Right lobe of liver (tissue), 6 donors: ENCODE measurements at places on chromosomes 11 and 22. TPM values are rescaled to one million over a fixed set of nuclear protein-coding genes. Genes with fewer than 3 reads are reported as not detected.

GRCh38 chr11:116742104-116742503, 30.7 kb downstream of the BUD13 start:
- H3K36me3 ChIP-seq = peaks cover 4% of the 10 kb centered on the region
- no peaks in the 10 kb centered on the region for H3K4me1 ChIP-seq
- H3K27me3 ChIP-seq = no peaks in the 10 kb centered on the region

- H3K36me3 ChIP-seq = no peaks in the 10 kb centered on the region
- H3K27me3 ChIP-seq = peaks cover 15% of the 10 kb centered on the region
- peak; percentile 28 for DNase-seq
- H3K27ac ChIP-seq = no peak overlapping the region
Measured at GRCh38 chr22:43860831-43861230, 1.5 kb downstream of the SULT4A1 start.

DNA sequence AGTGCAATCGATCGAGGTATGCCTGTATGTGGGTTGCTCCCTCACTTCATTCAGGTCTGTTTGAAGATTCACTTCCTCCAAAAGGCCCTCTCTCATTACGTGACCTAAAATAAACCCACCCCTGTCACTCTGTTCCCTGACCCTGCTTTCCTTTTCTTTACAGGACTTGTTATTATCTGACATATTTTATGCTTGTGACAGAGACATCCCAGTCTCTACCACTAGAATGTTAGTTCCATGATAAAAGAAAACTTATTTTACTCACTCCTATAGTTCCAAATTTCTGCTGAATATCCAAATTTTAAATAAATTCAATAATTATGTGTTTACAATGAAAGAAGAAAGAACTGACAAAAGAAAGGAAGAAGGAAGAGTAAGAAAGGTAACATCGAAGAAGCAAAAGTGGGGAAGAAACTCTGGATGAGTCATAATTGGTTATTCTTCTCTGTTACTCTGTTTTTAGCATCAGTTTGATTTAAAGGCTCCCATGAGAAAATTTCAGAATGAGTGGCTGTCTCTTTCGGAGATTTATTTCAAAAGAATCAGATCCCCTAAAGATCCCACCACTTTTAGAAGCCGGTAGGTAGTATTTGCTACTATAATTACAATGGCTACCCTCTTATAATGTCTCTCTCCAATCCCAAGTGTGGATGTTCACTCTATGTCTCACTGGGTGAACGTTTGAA, 33.5 kb downstream of the ENTHD1 start:
- H3K36me3 ChIP-seq = no peaks in the 10 kb centered on the region
- H3K4me3 ChIP-seq = no peak overlapping the region
- no peak for DNase-seq
- H3K4me1 ChIP-seq = no peaks in the 10 kb centered on the region

GRCh38 chr11:17542249-17542648, 2.0 kb downstream of the USH1C start:
- no peaks in the 10 kb centered on the region for H3K4me1 ChIP-seq
- no peaks in the 10 kb centered on the region for H3K27me3 ChIP-seq
- no peaks in the 10 kb centered on the region for H3K36me3 ChIP-seq
- no peak overlapping the region for H3K27ac ChIP-seq
- H3K4me3 ChIP-seq = no peak overlapping the region

- no peaks in the 10 kb centered on the region for H3K4me1 ChIP-seq
- H3K27ac ChIP-seq = no peak overlapping the region
- no peak for DNase-seq
- no peaks in the 10 kb centered on the region for H3K27me3 ChIP-seq
- H3K36me3 ChIP-seq = no peaks in the 10 kb centered on the region
Measured at GRCh38 chr11:41346042-41346441, 113.4 kb downstream of the LRRC4C start.

- H3K27ac ChIP-seq = no peak overlapping the region
- H3K4me1 ChIP-seq = no peaks in the 10 kb centered on the region
- H3K36me3 ChIP-seq = no peaks in the 10 kb centered on the region
- no peaks in the 10 kb centered on the region for H3K27me3 ChIP-seq
- no peak overlapping the region for H3K4me3 ChIP-seq
- no peak for DNase-seq
Measured at GRCh38 chr22:47597041-47597440, 834.6 kb downstream of the TBC1D22A start.

DNA sequence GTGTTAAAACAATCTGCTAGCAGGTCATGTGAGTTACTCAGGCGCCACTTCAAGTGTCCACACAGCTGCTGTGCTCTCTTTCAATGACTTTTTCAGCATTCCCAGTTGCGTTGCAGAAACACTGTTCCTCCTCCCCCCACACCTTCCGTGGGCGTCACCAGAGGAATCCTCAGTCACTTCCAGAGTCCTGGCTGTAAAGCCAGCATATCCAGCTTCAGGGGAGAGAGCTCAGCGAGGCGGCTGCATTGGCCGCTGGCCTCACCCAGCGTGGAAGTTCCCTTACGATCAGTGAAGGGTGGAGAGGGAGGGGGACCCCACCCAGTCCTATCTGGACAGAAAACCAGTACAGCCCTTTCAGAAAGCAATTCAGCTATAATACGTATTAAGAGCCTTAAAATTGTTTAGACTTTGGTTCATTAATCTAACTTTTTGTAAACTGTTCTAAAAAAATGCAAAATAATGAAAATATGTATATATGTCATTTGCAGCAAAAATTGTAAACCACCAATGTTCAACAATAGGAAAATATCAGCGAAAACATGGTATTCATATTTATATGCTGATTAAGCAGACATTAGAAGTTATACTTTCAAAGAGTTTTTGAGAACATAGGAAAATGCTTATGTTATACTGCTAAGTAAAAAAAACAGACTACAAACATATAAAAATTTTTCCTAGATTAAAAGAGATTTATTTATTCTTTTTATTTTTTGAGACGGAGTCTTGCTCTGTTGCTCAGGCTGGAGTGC, 2.8 kb upstream of the ANO9 start:
- peaks cover 11% of the 10 kb centered on the region for H3K4me1 ChIP-seq
- H3K4me3 ChIP-seq = no peak overlapping the region
- no peaks in the 10 kb centered on the region for H3K36me3 ChIP-seq
- no peak overlapping the region for H3K27ac ChIP-seq
- H3K27me3 ChIP-seq = no peaks in the 10 kb centered on the region
- DNase-seq = no peak

DNA sequence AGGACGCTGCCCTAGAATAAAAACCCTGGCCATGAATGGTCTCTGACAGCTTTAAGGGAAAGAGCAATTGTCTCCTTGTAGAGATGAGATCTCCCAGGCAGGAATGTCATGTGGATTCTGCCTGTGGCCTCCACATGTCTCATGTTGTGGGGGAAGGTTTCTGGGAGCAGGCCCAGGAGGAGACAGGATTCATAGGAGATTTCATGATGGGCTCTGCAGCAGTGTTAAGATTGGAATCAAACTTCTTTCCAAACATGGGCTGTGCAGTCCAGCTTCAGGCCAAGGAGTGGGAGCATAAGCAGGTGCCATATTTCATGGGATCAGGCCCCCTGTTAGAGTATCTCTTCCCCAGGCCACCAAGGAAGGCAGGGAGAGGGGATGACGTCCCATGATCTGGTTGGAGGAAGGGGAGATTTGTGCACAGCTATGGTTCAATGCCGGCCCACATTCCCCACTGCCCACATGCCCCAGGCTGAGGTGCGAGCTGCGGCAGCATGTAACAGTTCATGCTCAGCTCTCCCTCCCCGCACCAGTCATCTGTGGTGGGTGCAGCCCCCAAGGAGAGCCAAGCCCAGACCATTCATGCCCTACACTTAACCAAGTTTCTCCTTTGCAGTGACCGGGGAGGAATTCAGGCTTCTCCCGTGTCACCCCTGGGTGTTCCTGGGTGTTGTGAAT, 42.5 kb downstream of the LMO1 start:
- no peak for DNase-seq
- H3K27ac ChIP-seq = no peak overlapping the region
- no peaks in the 10 kb centered on the region for H3K27me3 ChIP-seq
- H3K4me1 ChIP-seq = no peaks in the 10 kb centered on the region
- H3K36me3 ChIP-seq = no peaks in the 10 kb centered on the region

- no peaks in the 10 kb centered on the region for H3K27me3 ChIP-seq
- peak within 1 kb of the TSS; percentile 53 for H3K4me3 ChIP-seq
- H3K4me1 ChIP-seq = no peaks in the 10 kb centered on the region
- no peaks in the 10 kb centered on the region for H3K36me3 ChIP-seq
- no peak for DNase-seq
- H3K27ac ChIP-seq = no peak within 1 kb of the TSS
Measured at GRCh38 chr11:119149018-119149785, at the start of gene ABCG4. Gene ABCG4 (plus strand): TSS chr11:119149052. CDS start chr11:119149966, 914 bp downstream.

DNA sequence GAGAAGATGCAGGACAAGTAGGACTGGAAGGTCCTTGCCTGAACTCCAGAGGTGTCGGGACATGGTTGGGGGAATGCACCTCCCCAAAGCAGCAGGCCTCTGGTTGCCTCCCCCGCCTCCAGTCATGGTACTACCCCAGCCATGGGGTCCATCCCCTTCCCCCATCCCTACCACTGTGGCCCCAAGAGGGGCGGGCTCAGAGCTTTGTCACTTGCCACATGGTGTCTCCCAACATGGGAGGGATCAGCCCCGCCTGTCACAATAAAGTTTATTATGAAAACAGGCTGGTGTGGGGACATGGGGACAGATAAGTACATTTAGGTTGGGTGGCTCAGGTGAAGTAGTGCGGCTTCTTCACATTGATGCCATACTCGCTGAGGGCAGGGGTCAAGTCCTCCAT, 1.4 kb downstream of the TAF10 start:
- peaks cover 15% of the 10 kb centered on the region for H3K4me1 ChIP-seq
- DNase-seq = peak; percentile 46
- H3K27me3 ChIP-seq = no peaks in the 10 kb centered on the region
- H3K4me3 ChIP-seq = no peak overlapping the region
- H3K27ac ChIP-seq = no peak overlapping the region

GRCh38 chr11:20060647-20061205, 99.5 kb downstream of the DBX1 start:
- H3K4me3 ChIP-seq = no peak overlapping the region
- H3K27ac ChIP-seq = no peak overlapping the region
- DNase-seq = no peak
- peaks cover 12% of the 10 kb centered on the region for H3K4me1 ChIP-seq

- H3K4me1 ChIP-seq = peaks cover 40% of the 10 kb centered on the region
- no peak overlapping the region for H3K4me3 ChIP-seq
- DNase-seq = no peak
- peak overlapping the region; percentile 76 for H3K27ac ChIP-seq
Measured at GRCh38 chr22:36328635-36329253, 59.0 kb downstream of the MYH9 start.

GRCh38 chr11:47332791-47333525, 19.5 kb downstream of the MYBPC3 start:
- H3K4me1 ChIP-seq = no peaks in the 10 kb centered on the region
- no peaks in the 10 kb centered on the region for H3K36me3 ChIP-seq
- H3K27me3 ChIP-seq = no peaks in the 10 kb centered on the region
- H3K27ac ChIP-seq = no peak overlapping the region
- no peak overlapping the region for H3K4me3 ChIP-seq

- H3K4me1 ChIP-seq = no peaks in the 10 kb centered on the region
- no peak overlapping the region for H3K27ac ChIP-seq
- H3K4me3 ChIP-seq = no peak overlapping the region
- DNase-seq = no peak
- no peaks in the 10 kb centered on the region for H3K36me3 ChIP-seq
- no peaks in the 10 kb centered on the region for H3K27me3 ChIP-seq
Measured at GRCh38 chr11:34728609-34729008, 107.7 kb downstream of the EHF start.

GRCh38 chr11:78931891-78932290, 357.2 kb upstream of the NARS2 start:
- no peaks in the 10 kb centered on the region for H3K4me1 ChIP-seq
- no peaks in the 10 kb centered on the region for H3K36me3 ChIP-seq
- no peak overlapping the region for H3K4me3 ChIP-seq
- no peak overlapping the region for H3K27ac ChIP-seq
- DNase-seq = no peak

GRCh38 chr22:38316364-38317121, 690 bp downstream of the CSNK1E start:
- H3K27me3 ChIP-seq = no peaks in the 10 kb centered on the region
- H3K4me3 ChIP-seq = peak overlapping the region; percentile 66
- H3K27ac ChIP-seq = peak overlapping the region; percentile 89
- H3K4me1 ChIP-seq = peaks cover 2% of the 10 kb centered on the region

DNA sequence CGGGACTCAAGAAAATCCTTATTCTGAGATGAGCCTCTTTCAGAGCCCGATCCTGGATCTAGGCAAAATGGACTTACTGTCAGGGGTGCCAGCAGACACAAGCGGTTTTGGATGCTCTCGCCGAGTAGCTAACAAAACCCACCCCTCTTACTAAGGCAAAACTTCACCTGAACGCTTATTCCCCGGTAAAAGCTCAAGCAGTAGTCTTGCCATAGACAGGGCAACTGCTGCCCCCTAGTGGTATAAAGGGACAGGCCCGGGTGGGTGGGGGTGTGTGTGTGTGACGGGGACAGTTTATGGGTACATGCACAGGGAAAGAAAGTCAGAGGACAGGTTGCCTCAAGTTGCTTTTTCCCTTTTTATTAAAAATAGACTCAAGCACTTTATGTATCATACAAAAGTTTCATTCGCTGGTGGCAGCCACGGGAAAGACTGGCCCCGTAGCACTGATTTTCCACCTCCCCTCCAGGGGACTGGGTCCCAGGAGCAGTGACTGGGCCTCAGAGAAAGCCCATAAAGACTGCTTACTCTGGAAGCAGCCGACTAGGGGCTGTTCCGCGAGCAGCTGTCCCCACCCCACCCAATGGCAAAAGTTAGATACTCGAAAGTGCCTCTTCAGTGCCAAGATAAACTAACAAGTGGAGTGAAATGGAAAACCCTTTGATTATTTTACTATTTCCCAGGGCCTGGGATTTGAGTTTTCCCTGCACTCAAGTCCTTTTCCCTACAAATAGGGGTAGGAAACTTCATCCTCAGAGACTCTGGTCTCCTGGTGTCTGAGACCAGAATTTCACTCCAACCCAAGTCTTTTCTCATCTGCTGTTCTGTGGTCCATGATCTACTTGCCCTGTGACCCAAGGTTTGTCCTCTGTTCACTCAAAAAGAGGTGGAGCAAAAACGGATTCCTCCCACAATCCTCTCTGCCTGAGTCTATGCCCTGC, 4.7 kb downstream of the YPEL4 start:
- H3K4me1 ChIP-seq = no peaks in the 10 kb centered on the region
- H3K4me3 ChIP-seq = no peak overlapping the region
- peak; percentile 71 for DNase-seq
- peaks cover 11% of the 10 kb centered on the region for H3K27me3 ChIP-seq
- H3K36me3 ChIP-seq = no peaks in the 10 kb centered on the region

ABCG4 gene
- total RNA-seq = not detected

MPEG1 gene
- total RNA-seq = 22.6 TPM

VPREB3 gene
- 0.70 TPM for total RNA-seq

DDTL gene
- not detected for total RNA-seq

GAL3ST3 gene
- not detected for total RNA-seq
